ENCODE measurements at places on chromosomes 3 and 15. TPM values are rescaled to one million over a fixed set of nuclear protein-coding genes. Genes with fewer than 3 reads are reported as not detected.

Gene SCN11A
- total RNA-seq: 0.25 TPM

Gene LMAN1L
- total RNA-seq: not detected

Gene TMEM108
- 0.91 TPM for total RNA-seq

Gene CGNL1
- total RNA-seq: 81.5 TPM

Gene ZNF106
- total RNA-seq: 52.0 TPM

Gene ZNF620
- 6.9 TPM for total RNA-seq
